ENCODE measurements at places on chromosomes 1 and 21.

- DNase-seq = no peak
These were observed 88.4 kb downstream of the GTF2B start for GRCh38 chr1:88802950-88803349.

- DNase-seq = no peak
These were observed 483.3 kb downstream of the TTLL7 start for GRCh38 chr1:83515578-83516154.

- no peak for DNase-seq
These were observed 13.0 kb downstream of the CAMSAP2 start for GRCh38 chr1:200751717-200752116.

GRCh38 chr1:93453911-93454310 lies 6.0 kb downstream of the FNBP1L start:
- no peak for DNase-seq

- no peak for DNase-seq
These were observed 38.2 kb downstream of the MATN1 start for GRCh38 chr1:30684881-30685795.

DNA sequence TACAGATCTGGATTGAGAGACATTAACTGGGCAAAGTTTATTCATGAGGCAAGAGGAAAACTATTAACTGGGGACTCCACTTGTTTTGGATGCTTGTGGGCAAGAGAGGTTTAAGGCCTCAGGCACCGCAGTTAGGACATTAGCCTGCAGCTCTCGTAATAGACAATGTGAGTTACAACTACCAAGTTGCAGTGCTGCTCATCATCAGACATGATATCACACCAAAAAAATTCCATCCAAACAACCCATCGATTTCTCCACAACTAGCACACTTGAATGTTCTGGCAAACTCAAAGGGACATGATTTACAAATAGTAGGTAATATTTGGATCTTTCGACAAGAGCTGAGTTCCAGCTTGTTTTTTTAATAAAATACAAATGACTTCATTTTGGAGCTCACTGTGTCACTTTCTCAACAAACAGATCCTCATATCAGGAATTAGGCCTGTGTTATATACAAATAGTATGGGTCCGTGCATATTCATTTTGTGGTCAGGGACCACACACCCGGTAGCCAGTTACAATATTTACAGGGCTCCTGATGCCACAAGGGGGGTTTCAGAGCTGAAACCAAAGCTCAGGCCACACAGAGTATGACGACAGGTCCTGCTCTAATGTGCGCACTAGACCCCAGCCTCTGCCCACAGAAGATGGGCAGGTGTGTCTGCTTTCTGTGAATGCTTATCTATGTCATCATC lies 128.0 kb downstream of the TGFBR3 start:
- no peak for DNase-seq

DNA sequence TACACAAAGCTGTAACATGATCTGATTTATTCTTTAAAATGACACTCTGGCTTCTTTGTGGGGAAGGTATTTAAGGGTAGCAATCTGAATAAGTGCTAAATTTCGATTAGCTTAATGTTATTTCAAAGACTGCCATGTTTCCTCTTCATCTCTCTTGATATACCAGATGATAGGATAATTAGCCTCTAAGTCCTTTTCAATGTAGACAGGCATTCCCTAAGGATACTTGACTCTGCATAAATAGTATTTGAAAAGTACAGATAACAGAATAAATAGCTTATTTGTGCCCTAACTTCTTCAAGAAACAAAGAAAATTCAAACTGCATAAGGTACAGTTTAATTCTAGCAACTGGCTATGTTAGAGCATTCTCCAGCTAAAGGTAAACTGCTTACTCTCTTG lies 46.2 kb downstream of the ARHGAP29 start:
- DNase-seq = no peak

DNA sequence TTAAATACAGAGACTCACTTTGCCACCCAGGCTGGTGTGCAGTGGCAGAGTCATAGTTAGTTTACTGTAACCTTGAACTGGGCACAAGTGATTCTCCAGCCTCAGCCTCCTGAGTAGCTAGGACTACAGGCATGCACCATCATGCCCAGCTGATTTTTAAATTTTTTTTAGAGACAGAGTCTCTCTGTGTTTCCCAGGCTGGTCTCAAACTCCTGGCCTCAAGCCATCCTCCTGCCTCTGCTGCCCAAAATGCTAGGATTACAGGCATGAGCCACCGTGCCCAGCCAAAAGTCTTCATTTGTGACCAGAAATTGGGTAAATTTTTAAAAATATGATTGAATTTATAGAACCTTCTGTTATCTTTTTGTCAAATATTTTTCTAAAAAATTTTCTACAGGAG lies 17.9 kb upstream of the TARS2 start:
- DNase-seq = no peak

- no peak for DNase-seq
These were observed 29.3 kb downstream of the SELL start for GRCh38 chr1:169682071-169682470.

Measured in DMS 273 treated with DMSO at 0.1 percent for 48 hours (cell line).